ENCODE measurements at places on chromosomes 16 and 17.
A peak's percentile ranks its signal among the peaks of the same experiment; 100 is the strongest.

- no peak for DNase-seq
These were observed 170.3 kb upstream of the RPH3AL start for GRCh38 chr17:522919-523318.

DNA sequence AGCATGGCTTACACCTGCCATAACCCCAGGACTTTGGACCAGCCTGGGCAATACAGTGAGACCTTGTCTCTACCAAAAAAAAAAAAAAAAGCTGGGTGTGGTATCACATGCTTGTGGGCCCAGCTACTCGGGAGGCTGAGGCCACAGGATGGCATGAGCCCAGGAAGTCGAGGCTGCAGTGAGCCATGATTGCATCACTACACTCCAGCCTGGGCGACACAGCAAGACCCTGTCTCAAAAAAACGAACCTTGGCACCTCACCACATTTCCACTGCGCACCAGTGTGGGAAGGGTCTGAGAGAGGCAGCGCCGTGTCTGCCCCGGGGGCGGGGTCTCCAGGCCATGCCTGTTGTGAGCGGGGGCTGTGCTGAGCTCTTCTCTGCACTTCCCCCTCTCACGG lies 6.3 kb downstream of the ACSF3 start:
- no peak for DNase-seq

DNA sequence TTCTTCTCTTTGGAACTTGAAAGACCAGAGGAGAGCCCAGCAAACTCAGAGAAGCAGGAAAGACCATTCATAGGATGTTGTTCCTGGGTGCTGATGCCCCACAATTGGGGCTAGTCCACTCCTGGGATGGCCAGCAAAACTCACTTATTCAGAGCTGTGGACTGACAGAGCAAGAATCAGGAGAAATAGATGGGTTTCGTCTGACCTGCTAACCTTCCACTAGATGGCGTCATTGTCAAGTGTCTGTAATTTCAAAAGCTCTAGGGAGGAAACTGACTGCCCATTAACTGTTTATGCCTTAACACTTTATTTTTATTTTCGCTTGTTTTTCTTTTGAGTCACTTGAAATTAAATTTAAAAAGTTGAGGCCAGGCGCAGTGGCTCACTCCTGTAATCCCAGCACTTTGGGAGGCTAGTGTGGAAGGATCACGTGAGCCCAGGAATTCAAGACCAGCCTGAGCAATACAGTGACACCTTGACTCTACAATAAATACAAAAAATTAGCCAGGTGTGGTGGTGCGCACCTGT lies 28.7 kb upstream of the MILR1 start:
- peak; percentile 10 for DNase-seq

- no peak for DNase-seq
These were observed 34.7 kb upstream of the MSI2 start for GRCh38 chr17:57221366-57222350.

DNA sequence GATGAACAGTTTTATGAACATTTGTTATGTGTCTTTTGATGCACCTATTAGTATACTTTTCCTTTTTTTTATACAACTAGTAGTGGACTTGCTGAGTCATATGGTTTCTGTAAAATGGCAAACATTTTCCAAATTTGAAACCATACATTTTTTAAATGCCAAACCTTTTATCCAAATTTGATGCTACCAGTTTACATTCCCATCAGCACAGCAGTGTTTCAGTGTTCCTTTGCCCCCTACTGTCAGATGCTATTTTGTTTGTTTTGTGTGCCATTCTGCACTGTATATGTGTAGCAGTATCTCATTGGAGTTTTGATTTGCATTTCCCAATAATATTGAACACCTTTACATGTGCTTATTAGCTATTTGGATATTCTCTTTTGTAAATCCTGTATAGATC lies 219.4 kb downstream of the TANC2 start:
- no peak for DNase-seq

DNA sequence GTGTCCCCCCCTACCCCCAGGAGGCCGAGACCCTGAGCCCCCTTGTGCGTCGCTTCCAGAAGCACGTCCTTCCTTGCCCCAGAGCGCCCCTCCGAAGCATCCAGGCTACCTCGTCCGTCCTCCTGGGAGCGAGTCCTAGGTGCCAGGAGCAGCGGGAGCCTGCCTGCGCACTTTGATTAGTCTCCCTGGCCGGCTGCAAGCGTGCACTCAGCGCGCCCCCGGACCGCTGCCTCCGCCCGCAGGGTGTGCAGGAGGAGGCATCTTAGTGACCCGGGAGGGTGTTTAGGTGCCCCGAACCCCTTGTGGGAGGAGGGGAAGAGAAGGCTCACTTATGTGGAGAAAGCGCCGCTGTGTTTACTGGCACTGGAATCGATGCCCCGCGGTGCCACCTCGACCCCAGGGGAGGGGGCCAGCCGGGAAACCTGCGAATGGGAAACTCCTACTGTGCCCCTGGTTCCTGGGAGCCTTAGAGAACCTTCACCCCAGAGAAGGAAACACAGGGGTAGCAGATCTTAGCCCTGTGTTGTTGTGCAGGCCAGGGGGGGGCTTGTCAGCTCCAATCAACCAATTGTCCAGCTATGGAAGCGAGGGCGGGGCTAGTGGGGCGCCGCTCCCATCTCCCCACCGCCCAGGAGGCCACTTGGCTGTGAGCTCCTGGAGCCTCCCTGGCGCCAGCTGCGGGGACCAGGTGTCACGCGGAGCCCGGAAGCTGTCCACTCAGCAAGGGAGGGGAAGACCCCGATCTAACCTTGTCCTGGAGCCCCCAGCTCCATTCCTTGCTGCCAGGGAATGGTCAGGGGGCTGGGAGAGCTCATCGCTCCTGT lies 922.8 kb upstream of the EEF2KMT start:
- no peak for DNase-seq

GRCh38 chr16:55832773-55833691 lies at the start of gene CES1:
Gene CES1, minus strand, starts transcription at chr16:55833096. Its CDS starts 41 bp downstream, at chr16:55833055.
- DNase-seq, result no peak

DNA sequence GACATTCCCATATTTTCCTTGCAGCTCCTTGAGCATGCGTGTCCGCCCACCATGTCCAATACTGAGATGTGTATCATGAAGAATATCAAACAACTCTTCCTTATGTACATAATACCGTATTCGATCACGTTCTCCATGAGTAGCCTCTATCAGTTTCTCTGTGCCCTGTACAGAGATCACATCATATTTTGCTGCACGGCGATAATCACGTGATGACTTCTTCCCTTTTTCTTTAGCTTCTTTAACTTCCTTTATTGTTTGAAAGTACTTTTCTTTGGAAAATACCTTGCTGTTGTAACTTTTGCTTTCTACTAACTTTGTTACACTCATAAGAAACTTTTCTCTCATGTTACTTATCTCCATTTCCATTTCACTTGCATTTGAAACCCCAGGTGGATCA lies 6.6 kb downstream of the KRABD2 start:
- no peak for DNase-seq

- DNase-seq, result no peak
These were observed 363.1 kb upstream of the EEF2KMT start for GRCh38 chr16:5460701-5461100.

DNA sequence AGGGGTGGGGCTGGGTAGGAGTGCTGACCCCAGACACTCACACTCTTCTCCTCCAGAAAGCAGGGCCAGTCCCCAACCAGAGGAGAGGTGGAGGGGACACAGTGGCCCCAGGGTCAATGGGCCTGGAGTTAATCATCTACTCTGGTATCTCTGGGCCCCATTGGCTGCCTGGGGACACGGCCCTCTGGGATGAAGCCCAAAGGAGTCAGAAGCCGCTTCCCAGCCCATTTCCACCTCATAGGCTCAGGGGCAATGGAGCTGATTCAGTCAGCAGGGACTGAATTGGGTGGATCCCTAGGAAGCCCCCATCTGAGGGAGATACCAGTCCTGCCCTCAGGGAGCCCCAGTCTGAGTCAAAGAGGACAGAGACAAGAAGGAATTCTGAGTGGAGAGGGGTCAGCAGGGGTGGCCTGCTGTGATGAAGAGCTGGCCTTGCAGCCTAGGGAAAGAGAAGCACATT lies 2.9 kb upstream of the NAGS start:
- no peak for DNase-seq

GRCh38 chr16:71630808-71631207 lies 4.8 kb downstream of the MARVELD3 start:
- DNase-seq, result no peak

- no peak for DNase-seq
These were observed 6.0 kb upstream of the CDC6 start for GRCh38 chr17:40281663-40282062.

- no peak for DNase-seq
These were observed 132.5 kb downstream of the CNTNAP4 start for GRCh38 chr16:76409706-76410105.

- no peak for DNase-seq
These were observed 15.9 kb upstream of the DOC2B start for GRCh38 chr17:197352-197751.

GRCh38 chr17:45757431-45758218 lies 26.5 kb upstream of the CRHR1 start:
- no peak for DNase-seq

DNA sequence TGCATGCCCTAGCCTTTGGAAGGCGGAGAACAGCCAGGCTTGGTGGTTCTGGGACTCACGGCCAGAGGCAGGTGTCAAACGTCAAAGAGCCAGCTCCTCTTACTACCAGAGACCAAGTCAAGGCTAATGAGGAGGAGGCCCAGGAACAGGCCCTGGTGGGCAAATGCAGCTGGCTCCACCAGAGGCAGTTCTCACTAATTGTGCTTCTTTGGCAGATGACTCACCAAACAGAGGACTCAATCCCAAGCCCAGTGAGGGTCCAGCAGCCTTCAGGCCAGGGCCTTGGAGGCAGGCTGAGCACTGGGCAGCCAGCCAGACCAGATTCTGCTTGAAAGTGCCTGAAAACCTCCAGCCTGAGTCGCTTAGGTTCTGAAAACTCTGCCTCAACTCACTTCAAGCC lies 336.5 kb upstream of the CDH5 start:
- no peak for DNase-seq

GRCh38 chr16:89711601-89712273 lies 9.0 kb downstream of the VPS9D1 start:
- no peak for DNase-seq

- no peak for DNase-seq
These were observed 1.2 kb upstream of the CCDC42 start for GRCh38 chr17:8745586-8746500.

DNA sequence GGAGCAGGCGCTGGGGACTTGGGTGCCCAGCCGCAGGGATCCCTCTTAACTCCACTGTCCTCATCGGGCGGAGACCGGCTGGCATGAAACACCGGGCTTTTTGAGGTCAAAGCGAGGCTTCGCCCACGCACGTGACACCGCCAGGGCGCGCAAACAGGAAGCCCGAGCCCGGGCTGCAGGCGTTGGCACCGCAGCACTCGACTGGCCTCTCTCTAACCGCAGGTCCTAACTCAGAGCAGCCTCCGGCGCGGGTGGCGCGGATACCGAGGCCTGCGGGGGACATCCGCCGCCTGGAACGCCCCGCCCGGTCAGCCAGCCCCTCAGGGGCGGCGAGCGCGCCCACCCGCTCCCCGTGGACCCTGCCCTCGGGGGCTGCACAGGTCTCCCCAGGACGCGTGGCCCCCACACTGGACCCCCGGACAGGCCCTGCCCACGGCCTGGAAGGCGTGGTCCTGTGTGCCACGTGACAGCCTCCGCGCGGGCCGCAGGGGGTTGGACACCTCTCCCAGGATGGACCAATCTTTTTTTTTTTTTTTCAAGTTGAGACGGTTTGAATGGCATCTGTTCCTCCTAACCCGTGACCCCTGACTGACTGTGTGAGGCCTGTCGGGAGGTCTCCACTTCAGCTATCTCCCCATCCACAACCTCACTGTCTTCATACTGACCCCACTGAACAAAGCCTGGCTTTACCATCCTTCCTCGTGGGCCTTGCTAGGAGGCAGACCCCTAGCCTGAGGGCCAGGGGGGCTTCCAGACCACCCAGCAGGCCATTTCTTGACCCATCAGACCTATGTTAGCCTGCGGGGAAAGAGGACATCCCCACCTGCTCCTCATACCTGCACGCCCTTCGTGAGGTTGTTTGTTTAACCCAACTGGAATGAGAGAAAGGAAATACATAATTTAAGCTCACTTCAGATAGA lies 8.4 kb upstream of the SLC47A2 start:
- no peak for DNase-seq

- no peak for DNase-seq
These were observed 369.6 kb upstream of the DYNLRB2 start for GRCh38 chr16:80171199-80171598.

DNA sequence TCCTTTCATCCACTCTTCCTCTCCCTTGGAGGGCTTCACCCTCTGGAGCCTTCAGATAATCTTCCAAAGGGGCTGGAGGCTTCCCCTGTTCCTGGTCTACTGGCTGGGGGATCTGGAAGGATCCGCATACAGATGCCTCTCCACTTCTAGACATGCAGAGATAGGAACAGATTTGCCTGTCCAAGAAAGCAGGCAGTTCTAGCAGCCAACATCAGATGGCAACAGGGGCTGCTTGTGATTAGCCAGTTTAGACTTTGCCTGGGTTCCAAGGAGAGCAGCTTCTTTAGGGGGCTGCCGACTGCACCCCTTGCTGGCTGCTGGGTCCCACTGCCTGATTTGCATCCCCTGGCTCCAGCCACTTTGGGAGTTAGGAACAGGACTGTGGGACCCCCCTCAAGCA lies 6.2 kb upstream of the CD300A start:
- DNase-seq, result no peak

DNA sequence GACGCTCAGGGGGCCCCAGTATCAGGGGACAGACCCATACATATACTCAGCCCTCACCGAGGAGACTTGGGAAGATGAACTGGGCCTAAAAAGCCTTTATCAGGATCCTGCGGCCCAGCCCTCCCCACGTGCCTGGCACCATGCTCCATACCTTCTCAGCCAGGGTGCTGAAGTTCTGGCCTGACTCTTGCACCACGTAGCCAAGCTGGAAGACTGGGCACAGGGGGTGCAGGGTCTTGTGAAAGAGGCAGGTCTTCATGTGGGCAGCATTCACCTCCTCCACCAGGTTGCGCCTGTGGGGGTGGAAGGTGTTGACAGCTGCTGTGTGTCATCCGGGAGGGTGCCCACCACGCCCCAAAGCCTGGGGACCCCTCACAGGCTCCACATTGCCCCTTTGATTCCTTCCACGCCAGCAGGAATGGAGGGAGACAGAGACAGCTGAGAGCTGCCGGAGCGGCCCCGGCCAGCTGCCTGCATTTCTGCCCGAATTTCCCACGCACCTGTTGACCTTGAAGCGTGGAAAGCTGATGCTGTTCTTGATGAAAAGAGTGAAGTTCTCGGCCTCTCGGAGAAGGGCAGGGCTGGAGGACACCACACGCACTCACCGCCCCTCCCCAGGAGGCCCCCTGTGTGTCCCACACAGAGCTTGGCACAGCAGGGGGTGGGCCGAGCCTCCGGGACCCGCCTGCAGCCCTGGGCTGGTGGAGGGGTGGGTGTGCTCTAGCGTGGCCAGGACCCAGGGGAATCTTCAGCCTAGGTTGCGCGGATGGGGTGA lies 10.4 kb upstream of the CAMKK1 start:
- no peak for DNase-seq

DNA sequence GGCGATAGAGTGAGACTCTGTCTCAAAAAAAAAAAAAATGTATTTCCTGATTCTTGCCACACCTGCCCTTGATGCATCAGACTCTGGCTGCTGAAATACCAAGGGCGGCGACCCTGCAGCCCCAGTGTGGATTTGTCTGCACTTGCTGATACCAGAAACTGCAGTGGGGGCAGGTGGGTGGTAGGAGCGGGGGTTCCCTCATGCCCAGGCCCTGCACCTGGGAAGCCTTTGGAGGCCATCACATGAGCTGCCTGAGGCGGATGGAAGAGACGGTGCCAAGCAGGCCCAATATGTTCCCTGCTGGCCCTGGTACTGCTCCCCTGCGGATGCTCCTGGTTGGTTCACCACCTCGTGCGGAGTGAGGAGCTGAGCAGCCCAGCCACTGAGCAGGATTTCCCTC lies 50.6 kb downstream of the MARF1 start:
- DNase-seq, result no peak
